ENCODE measurements at places on chromosomes 2 and 18.
A peak's percentile ranks its signal among the peaks of the same experiment; 100 is the strongest.

DNA sequence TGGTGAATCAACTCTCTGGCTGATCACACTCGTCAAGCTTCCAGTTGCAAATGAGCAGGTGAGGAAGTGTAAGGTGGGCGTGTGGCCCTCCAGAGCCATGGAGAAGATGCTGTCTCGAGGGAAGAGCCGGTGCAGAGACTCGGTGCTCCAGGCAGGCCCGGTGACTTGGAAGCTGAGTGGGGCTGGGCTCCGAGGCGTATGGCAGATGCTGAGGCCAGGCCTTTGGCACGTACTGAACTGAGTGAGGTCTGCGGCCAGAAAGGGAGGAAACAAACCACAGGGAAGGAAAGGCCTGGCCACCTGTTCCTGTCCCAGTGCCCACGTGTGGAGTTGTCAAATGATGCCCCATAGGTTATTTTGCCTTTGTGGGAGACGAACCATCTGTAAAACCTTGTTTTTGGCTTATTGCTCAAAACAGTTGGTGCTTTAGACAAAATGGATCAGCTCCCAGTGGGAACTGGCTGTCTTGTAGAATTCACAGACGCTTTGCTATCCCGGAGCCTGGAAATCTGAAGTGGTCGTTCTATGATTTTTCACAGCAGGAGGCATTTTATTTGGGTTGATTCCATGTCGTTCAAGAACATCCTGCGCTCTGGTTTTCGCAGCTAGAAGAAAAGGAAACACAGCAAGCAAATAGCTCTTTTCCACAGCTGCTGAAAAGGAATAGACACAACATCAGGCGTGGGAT lies 117.5 kb upstream of the TMEM18 start:
- DNase-seq = no peak

DNA sequence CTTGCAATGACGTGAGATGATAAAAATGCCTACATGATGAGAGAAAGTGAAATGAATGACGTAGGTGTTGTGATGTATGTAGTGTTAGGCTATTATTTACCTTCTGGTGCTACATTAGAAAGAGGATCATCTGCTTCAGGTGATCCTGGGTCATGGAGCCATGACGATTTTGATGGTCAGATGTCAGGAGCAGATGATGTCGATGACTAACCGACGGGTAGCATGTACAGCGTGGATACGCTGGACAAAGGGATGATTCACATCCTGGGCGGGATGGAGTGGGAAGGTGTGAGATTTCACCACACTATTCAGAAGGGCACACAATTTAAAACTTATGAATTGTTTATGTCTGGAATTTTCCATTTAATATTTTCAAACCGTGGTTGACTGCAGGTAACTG lies 43.5 kb upstream of the ACVR1C start:
- DNase-seq = no peak

DNA sequence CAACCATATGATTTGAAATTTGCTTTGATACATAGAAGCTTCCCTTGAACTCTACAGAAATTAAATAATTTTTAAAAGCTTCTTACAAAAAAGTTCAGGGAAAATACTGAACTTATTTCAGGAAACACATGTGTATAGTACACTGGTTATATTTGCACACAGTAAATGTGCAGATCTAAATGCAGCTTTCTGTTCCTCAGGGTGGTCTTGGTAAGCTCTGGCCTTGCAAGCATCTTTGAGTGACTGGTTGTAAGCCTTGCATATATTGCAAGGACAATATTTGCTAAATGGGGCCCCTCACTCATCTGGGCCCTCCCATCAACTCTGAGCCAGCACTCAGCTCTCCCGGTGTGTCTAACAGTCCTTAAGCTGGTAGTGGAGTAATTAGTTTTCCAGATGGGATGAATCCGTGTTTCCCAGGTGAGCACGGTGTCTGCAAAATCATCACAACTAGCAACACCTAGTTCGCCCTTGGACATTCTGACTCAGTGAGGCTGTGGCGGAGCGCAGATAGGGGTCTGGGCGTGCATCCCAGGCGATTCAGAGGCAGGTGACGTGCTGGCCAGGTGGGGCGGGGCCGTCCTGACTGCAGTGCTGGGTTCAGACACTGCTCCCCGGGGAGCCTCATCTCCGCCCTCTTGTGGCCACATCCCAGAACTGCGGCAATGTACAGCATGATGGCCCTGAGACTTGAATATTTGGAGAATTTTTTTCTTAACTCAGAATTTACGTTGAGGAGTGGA lies 149.6 kb downstream of the MBP start:
- DNase-seq = peak; percentile 73

GRCh38 chr2:12982149-12982584 lies 265.4 kb downstream of the TRIB2 start:
- DNase-seq = no peak

- DNase-seq = no peak
These were observed 226.5 kb upstream of the MMADHC start for GRCh38 chr2:149814049-149814448.

DNA sequence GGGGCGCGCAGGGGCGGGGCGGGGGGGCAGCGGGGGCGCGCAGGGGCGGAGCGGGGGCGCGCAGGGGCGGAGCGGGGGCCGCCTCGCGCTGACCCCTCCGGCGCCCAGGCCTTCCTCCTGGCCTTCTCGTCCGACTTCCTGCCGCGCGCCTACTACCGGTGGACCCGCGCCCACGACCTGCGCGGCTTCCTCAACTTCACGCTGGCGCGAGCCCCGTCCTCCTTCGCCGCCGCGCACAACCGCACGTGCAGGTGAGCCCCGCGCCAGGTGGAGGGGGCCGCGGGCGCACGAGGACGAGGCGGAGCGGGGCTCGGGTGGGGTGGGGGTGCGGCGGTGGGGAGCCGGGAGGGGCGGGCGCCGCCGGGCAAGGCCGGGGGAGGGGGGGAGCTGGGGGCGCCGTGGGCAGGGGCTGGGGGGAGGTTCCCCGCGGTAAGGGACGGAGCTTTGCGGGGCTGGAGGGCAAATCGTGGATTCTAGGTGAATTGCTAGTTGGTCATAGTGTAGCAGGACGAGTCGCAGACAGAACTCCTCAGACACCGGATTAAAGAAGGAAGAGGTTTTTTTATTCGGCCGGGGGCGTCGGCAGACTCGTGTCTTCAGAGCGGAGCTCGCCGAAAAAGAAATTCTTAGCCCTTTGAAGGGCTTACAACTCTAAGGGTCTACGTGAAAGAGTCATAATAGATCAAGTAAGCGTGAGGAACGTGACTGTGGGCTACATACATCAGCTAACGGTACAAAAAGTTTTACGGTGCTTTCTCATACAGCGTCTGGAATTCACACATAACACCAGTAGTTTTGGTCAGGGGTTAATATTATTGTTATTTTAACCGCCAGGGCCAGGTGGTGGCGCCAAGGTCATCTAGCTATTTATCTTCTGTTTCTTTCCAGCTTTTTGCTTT lies 29.9 kb downstream of the ANO7 start:
- DNase-seq = peak; percentile 25

- no peak for DNase-seq
These were observed 317.1 kb upstream of the ST6GAL2 start for GRCh38 chr2:107202962-107203591.

Data from NCI-H1930 (cell line).